ENCODE measurements at places on chromosomes 3 and 15.

DNA sequence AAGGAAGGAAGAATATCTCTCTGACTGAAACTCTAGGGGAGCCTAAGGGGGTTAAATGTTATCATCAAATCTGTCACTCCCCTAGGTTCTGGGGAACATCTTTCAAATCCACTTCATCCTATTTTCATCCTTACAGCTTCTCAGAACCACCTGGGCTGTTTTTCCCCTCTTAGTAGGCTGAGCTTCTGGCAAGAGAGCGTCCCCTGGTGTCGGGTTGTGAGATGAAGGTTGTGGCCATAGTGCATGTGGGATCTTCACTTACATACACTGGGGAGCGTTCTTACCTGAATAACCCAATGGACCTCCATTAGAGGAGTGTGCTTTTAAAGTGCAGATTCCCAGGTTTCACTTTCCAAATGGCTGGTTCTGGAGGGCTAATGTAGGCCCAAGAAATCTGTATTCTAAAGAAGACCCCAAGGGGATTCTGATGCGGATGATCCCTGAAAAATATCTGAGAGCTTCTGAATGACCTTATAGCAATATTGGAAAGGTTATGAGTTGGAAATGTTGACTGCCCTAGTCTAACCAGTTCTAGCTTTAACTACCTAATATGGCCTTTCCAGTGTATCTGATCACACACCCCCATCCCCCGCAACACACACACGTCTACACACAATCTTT is 663.7 kb downstream of the AGBL1 start:
- peak; percentile 33 for DNase-seq

GRCh38 chr3:142663865-142664264 is 60.0 kb upstream of the TRPC1 start:
- DNase-seq: no peak

GRCh38 chr15:25427861-25428260 is 11.0 kb downstream of the UBE3A start:
- no peak for DNase-seq

DNA sequence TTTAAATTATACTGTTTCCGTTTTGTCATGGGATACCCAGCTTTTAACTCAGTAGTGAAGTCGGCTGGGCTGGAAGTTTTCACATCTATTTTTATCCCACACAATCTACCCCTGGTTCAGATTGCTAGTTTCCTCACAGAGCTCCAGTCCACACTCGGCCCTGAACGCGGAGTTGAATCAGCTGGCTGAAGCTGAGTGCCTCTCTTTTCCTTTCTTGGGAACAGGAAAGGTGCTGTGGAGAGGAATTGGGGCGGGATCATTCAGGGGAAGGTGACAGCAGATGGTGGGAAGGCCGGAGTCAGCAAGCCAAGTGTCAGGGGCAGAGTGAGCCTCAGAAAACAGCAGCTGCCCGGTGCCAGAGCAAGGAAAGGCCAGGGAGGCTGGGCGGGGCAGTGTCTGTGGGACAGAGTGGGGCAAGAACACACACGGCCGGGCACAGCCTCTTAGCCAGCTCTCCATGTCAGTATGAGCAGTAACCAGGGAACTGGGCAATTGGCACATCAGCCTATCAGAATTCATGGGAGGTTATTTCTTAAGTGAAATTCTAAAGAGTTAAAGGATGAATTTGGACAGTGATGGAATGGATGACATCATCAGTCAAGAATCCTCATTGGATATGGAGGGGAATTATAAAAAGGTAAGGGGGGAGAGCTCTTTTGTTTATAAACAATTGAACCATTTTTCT is 135.7 kb upstream of the IL12A start:
- no peak for DNase-seq

DNA sequence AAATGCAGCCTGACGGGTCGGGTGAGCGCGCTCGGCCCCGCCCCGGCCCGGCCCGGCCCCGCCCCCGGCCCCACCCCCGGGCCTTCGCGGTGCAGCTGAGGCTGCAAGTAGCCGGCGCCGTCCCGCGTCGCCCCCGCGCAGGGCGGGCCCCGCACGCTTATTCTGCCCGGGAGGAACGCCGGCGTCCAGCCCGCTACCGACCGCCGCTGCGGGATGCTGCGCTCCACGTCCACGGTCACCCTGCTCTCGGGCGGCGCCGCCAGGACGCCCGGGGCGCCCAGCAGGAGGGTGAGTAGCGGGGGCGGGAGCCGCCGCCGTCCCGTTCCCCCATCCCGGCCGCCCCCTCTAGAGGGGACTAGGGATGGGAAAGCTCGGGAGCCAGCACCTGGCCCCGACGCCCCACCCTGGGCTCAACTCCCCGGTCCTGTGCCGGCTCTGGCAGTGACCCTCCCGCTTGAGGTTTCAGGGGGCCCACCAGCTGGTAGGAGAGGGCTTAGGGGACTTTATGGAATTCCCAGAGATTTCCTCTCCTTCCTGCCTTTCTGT is at the start of gene MYZAP:
TSS of gene MYZAP (plus strand) at position 83 of the 546 bp plus-strand sequence. CDS start at position 214, 131 bp downstream.
- peak; percentile 43 for DNase-seq

GRCh38 chr15:68643216-68643830 is 64.5 kb downstream of the CORO2B start:
- DNase-seq: no peak

DNA sequence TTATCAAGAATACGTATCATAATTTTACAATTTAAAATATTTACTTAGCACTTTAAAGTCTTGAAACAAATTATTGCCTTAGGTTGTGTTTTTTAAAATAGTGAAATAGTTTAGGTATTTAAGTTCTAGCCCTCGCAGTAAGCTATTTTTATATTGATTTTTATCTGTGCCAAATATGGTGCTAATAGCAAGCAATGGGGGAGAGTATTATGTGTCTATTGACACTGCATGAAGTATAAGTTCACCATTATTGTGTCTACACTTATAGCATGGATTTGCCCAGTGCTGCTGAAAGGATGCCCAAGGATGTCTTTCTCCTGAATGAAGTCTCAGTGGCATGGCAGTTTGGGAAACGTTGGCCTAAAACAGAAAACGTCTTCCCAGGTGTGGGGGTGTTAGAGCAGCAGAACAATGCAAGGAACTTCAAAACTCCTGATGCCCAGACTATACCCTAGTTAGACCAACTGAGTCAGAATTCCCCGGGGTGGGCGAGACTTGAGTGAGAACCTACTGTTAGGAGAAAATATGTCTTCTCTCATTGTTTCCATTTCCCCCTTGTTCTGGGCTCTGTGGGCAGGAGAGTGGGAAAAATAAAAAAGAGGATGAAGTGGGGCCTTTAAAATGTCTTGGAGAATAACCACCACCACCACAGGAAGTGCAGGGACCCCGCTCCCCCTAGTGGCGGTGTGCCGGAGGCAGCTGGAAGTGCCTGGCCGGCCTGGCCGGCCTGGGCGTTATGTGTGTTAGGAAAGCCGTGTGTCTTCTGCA is 104.2 kb upstream of the SLC7A14 start:
- peak; percentile 2 for DNase-seq

DNA sequence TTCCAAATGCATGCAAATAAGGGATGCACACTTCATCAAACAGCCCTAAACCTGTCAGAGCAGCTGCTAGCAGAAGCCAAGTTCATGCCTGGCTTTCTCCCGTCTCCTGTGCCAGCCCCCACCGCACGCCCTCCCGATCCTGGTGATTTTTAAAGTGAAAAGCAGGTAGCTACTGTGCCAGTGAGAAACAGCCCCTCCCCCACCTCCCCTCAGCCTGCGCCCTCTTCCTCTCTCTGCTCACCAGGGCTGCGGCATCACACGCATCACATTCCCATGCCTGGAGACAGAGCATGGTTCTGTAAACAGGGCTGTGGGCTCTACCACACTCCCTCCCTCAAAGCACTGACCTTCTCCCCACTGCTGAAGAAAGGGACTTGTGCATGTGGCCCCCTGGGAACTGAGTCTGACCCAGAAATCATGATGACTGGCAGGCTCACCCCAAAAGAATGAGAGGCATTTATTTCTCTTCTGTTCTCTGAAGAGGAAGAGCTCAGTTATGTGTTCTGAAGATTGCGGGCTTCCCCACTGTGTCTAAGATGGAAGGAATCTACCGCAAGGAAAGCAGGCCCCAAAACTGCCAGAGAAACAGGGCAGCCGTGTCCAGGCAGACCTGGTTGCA is 14.5 kb upstream of the SLC6A1 start:
- DNase-seq: no peak

All from stimulated activated CD4-positive, alpha-beta T cell treated with anti-CD3 and anti-CD28 coated beads, Interleukin-1b, Interleukin-23, amount 100 ng/mL, for 1 hour (primary cell).